Activated CD4-positive, alpha-beta T cell treated with anti-CD3 and anti-CD28 coated beads, Interleukin-2, amount 50 U/mL, for 24 hours (primary cell): ENCODE measurements at places on chromosomes 1 and 21.

- no peak for DNase-seq
Measured at GRCh38 chr1:184716158-184716557, 38.5 kb downstream of the EDEM3 start.

GRCh38 chr21:23452384-23453083, 2154.7 kb downstream of the MRPL39 start:
- no peak for DNase-seq

DNA sequence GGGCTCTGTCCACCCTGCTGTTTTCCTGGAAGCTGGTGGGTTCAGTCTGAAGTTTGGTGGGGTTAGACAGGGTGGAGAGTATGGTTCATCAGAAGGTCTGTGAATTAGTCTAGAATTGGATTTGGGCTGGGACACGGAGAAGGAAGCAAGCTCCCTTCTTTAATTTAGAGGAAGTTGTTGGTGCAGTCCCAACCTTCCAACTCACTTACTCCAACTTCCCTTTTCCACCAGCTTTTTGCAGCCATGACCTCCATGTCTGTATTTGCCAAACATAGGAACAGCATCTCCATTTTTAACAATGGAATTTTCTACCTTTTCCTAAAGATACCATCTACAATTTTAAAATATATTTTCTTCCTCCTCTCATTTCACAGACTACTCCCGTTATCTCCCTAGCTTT, 28.5 kb upstream of the PRELP start:
- DNase-seq, result no peak

- no peak for DNase-seq
Measured at GRCh38 chr1:110671361-110671760, 3.4 kb downstream of the KCNA3 start.
